ENCODE measurements at places on chromosomes 16 and 17. TPM values are rescaled to one million over a fixed set of nuclear protein-coding genes. Genes with fewer than 3 reads are reported as not detected.

C16orf89 gene
- not detected for total RNA-seq

SMPD3 gene
- 3.2 TPM for total RNA-seq

DNA sequence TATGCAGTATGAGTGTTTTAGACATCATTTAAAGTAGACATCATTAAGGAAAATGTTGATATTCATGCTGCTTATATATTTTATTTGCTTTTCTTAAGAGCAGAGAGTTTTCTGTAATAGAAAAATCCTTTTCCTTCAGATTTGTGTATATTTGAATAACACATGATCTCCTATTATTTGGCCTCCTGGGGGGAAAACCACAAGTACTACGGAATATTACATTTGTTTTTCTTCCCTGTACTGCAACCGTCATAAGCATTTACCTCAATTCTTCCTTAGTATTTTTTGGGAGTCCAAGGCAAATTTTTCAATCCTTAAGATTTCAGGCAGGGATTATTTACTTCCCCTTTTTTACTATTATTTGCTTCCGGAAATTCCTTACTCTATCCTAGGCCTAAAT lies 6.0 kb downstream of the RSPRY1 start:
- H3K36me3 ChIP-seq = no peaks in the 10 kb centered on the region
- no peaks in the 10 kb centered on the region for H3K27me3 ChIP-seq
- peaks cover 41% of the 10 kb centered on the region for H3K4me1 ChIP-seq
- DNase-seq = no peak

GRCh38 chr17:38733282-38733981 lies 3.3 kb downstream of the CISD3 start:
- H3K27ac ChIP-seq = no peak overlapping the region
- peaks cover 12% of the 10 kb centered on the region for H3K27me3 ChIP-seq
- peaks cover 30% of the 10 kb centered on the region for H3K4me1 ChIP-seq

GRCh38 chr17:32933881-32934280 lies 5.9 kb downstream of the TMEM98 start:
- no peak overlapping the region for H3K27ac ChIP-seq
- no peak for DNase-seq
- peak overlapping the region; percentile 39 for H3K4me3 ChIP-seq

GRCh38 chr17:53227111-53227510 lies 595.6 kb upstream of the KIF2B start:
- no peak overlapping the region for H3K4me3 ChIP-seq
- no peaks in the 10 kb centered on the region for H3K4me1 ChIP-seq
- H3K27ac ChIP-seq = no peak overlapping the region
- H3K27me3 ChIP-seq = no peaks in the 10 kb centered on the region
- no peaks in the 10 kb centered on the region for H3K36me3 ChIP-seq
- no peak for DNase-seq

DNA sequence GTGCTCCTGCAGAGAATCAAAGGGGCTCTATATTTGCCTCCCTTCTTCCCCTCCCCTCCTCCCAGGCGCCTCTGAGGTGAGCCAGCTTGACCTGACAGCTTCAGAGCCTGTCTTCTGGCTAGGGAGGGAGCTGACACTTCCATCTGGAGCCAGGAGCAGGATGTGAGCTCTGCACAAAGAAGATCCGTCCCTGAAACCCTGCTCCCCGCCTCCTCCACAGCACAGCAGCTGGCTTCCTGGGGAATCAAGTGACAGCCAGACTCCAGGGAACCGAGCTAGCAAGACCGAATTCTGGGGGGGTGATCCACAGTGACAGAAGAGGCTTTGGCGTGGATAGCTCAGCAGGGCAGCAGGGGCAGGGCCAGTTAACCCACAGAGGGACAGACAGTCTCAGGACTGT lies 37.2 kb downstream of the CCDC182 start:
- H3K36me3 ChIP-seq = peaks cover 5% of the 10 kb centered on the region
- H3K27me3 ChIP-seq = no peaks in the 10 kb centered on the region
- H3K4me3 ChIP-seq = peak overlapping the region; percentile 20
- DNase-seq = no peak
- peak overlapping the region; percentile 92 for H3K27ac ChIP-seq

DNA sequence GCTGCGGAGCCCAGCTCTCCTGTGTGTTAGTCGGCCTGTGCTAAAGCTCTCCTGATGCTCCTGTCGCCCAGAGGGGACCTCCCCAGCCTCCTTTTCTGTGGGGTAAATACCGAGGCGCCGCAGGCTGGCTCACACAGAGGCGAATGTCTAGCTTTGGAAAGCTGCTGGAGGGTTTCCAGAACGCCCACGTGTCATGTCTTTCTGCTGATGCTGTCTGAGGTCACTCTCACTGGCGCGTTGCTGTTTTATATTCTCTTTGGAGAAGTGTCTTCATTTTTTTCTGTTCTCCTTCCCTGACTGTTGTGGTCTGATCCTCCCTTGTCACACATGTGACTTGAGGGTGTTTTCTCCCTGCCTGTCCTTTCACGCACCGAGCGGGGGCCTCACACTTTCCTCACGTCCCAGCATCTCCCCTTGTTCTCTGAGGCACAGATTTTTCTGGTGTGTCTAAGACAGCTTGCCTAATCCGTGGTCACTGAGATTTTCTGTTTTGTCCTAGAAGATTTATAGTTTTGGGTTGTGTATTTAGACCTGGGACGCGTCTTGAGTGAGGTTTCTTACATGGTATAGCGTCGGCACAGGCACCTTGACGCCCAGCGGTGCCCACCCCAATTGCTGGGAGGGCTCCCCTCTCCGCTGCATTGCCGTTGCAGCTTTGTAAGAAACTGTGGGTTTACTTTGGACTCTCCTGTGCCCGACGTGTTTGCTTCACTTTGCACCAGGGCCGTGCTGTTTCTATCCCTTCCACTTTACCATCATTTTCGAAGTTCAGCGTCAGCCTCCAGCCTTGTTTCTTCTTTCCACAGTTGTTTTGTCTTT lies 92.1 kb upstream of the ZNF750 start:
- H3K4me3 ChIP-seq = no peak overlapping the region
- H3K36me3 ChIP-seq = peaks cover 7% of the 10 kb centered on the region
- peak overlapping the region; percentile 54 for H3K27ac ChIP-seq
- no peak for DNase-seq
- H3K27me3 ChIP-seq = no peaks in the 10 kb centered on the region
- no peaks in the 10 kb centered on the region for H3K4me1 ChIP-seq

DNA sequence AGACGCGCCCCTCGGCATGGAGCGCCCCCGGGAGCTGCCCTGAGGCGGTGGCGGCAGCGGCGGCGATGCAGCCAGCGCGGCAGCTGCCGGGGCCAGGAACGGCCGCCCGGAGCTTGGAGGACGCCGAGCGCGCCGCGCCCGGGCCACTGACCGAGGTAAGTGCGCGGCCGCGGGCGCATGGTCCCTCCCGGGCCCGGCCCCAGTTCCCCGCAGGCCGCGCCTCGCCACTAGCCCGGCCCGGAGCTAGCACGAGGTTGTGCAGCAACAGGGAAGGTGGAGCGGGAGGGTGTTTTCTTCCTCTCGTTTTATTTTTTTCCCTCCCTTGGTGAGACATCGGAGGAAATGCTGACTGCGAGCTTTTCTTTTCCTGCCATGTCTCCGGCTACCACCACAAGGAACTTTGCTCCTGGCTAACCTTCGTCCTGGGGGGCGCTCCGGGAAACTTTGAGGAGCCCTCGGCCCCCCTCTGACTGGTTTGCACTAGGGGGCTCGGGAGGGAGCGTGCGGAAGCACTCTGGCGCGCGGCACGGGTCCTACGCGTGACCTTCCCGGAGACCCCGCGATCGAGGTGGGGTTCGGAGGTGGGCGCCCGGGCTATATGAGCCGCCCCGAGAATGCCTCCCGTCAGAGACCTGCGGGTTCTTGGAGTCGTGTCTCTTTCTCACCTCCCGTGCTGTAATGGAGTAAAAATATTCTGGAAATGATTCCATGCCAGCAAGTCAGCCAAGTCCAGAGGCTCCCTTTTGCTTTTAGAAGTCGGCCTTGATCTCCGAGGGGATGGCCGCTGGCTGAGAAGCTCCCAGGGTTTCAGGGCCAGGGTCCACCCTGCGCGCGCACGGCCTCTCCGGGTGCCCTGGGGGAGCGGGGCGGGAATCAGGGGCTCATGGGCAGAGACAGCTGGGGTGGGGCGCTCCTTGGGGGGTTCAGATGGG lies 868 bp downstream of the KCNJ12 start:
- H3K4me3 ChIP-seq = peak overlapping the region; percentile 82
- no peak for DNase-seq
- H3K27ac ChIP-seq = no peak overlapping the region
- peaks cover 46% of the 10 kb centered on the region for H3K27me3 ChIP-seq

GRCh38 chr17:19242323-19242722 lies 5.2 kb downstream of the EPN2 start:
- peaks cover 37% of the 10 kb centered on the region for H3K4me1 ChIP-seq
- no peaks in the 10 kb centered on the region for H3K27me3 ChIP-seq
- DNase-seq = no peak
- H3K36me3 ChIP-seq = peaks cover 8% of the 10 kb centered on the region
- H3K27ac ChIP-seq = no peak overlapping the region

- H3K27ac ChIP-seq = no peak overlapping the region
- no peak overlapping the region for H3K4me3 ChIP-seq
- no peak for DNase-seq
- H3K27me3 ChIP-seq = no peaks in the 10 kb centered on the region
Observed at GRCh38 chr17:64117981-64118979, 11.7 kb downstream of the ERN1 start.

GRCh38 chr17:78675316-78675616 lies 98.1 kb upstream of the DNAH17 start:
- H3K4me1 ChIP-seq = peaks cover 9% of the 10 kb centered on the region
- no peaks in the 10 kb centered on the region for H3K36me3 ChIP-seq
- no peak for DNase-seq
- no peaks in the 10 kb centered on the region for H3K27me3 ChIP-seq

Measured in neural crest cell (in vitro differentiated cells).